Activated T-helper 1 cell treated with anti-CD3 and anti-CD28 coated beads, Interleukin-12 subunit alpha, Interleukin-12 subunit beta, Interleukin-2, Interleukin-4 antibody, amounts not matched to agents 30 ng/mL and 10 ng/mL and 1 ng/mL, durations not matched to agents 14 hours and 24 hours and 36 hours (primary cell): ENCODE measurements at places on chromosomes 3 and 15.

DNA sequence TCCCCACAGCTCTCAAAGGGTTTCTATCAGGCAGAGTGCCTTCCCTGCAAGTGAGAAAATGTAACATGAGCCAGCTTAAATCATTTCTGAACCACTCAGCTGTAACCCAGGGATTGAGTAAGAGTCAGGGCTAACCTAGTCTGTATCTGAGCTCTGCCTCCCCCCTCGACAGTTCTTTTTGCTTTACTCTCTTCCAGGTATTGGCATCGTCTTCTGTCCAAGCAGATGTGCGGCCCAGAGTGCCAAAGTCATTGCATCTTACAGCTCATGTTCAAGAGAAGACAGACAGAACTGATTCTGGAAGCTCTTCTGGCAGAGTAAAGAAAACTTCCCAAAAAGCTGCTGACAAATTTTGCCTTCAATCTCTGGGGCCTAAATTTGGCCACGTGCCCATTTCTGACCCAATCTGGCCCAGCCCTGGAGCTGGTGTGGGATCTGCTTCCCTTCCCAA lies 74.8 kb downstream of the ABHD5 start:
- no peak overlapping the region for H3K4me3 ChIP-seq
- H3K27ac ChIP-seq = no peak overlapping the region
- H3K36me3 ChIP-seq = no peaks in the 10 kb centered on the region
- peaks cover 28% of the 10 kb centered on the region for H3K27me3 ChIP-seq
- no peak for DNase-seq

- H3K36me3 ChIP-seq = no peaks in the 10 kb centered on the region
- H3K27ac ChIP-seq = no peak overlapping the region
- H3K4me1 ChIP-seq = no peaks in the 10 kb centered on the region
- H3K27me3 ChIP-seq = peaks cover 2% of the 10 kb centered on the region
- no peak for DNase-seq
Observed at GRCh38 chr3:181823716-181824115, 112.0 kb downstream of the SOX2 start.

DNA sequence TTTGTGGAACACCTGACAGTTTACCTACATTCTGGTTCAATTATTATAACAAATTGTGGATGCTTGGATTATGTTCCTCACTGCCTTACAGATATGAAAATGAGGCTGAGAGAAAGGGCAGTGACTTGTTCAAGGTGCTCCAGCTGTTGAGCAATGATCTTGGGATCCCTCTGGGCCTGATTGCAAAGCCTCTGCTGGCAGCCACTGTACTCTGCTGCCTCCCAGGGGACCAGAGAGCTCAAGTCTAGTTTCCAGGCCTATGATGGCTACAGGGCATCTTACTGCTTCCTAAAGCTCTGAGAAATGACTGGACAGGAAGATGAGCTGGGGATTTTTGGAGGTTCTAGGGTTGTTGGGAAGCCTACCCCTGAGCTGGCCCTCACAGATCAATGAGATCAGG lies 2.3 kb upstream of the SHC4 start:
- H3K36me3 ChIP-seq = peaks cover 7% of the 10 kb centered on the region
- peaks cover 5% of the 10 kb centered on the region for H3K27me3 ChIP-seq
- peak overlapping the region; percentile 23 for H3K4me3 ChIP-seq
- no peak for DNase-seq
- H3K27ac ChIP-seq = peak overlapping the region; percentile 97
- H3K4me1 ChIP-seq = peaks cover 49% of the 10 kb centered on the region

- no peak overlapping the region for H3K27ac ChIP-seq
- DNase-seq = no peak
- H3K4me3 ChIP-seq = no peak overlapping the region
- H3K36me3 ChIP-seq = no peaks in the 10 kb centered on the region
Observed at GRCh38 chr3:115236496-115236895, 89.4 kb upstream of the ZBTB20 start.

DNA sequence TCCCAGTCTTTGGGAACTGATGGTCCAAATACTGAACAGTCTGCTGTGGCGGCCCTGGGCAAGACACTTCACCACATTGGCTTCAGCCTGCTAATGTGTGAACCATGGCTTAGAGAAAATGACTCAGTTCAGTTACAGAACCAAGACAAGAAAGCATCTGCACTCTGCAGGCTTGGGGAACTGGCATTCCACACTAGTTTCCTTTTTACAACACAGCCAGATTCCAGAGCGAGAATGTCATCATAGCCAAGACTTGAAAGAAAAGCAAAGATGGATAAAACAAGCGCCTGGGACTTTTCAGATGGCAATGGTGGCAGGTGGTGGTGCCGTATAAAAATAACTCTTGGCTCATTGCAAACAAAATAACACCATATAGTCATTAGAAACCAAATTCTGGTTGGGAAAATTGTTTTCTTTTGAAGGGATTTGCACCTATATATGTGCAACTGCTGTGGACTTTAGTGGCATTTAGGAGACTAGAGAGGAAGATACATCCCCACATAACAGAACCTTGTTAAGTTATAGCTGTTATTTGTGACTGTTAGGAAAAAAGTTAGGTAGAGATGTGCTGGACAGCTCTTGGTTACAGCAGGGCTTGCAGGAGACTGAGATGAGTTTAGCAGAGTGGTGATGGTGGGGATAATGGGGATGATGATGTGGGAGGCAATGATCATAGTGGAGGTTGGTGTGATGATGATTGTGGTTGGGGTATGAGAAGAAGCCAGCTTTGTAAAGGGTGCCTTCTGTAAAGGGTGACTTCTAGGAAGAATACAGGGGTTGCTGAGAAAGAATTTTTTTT lies 273.6 kb downstream of the THRB start:
- no peak for DNase-seq
- no peaks in the 10 kb centered on the region for H3K4me1 ChIP-seq
- H3K36me3 ChIP-seq = no peaks in the 10 kb centered on the region

- H3K27me3 ChIP-seq = no peaks in the 10 kb centered on the region
- H3K4me1 ChIP-seq = no peaks in the 10 kb centered on the region
- no peak overlapping the region for H3K27ac ChIP-seq
- H3K4me3 ChIP-seq = no peak overlapping the region
Observed at GRCh38 chr3:69604735-69605450, 134.4 kb upstream of the MITF start.

- H3K4me1 ChIP-seq = no peaks in the 10 kb centered on the region
- no peaks in the 10 kb centered on the region for H3K27me3 ChIP-seq
- H3K27ac ChIP-seq = no peak overlapping the region
- no peak overlapping the region for H3K4me3 ChIP-seq
- no peak for DNase-seq
Observed at GRCh38 chr3:149284034-149284433, 49.4 kb downstream of the TM4SF18 start.

- H3K4me3 ChIP-seq = no peak overlapping the region
- H3K27ac ChIP-seq = no peak overlapping the region
- no peaks in the 10 kb centered on the region for H3K36me3 ChIP-seq
- peaks cover 13% of the 10 kb centered on the region for H3K27me3 ChIP-seq
Observed at GRCh38 chr15:39887832-39888231, 32.2 kb downstream of the GPR176 start.

DNA sequence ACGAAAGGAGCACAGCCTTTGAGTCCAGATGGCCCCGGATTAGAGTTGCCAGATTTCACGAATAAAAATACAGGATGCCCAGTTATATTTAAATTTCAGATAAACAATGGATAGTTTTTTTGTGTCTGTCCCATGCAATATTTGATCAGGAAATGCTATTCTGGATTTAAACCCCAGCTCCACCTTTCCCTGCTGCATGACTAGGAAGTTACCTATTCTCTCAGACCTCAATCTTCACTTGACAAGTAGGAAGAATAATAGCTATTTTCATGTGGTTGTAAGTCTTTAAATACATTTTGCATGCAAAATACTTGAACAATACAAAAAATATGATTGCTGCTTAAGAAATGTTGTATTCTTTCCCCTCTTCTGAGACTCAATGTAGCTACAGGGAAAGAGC lies 125.3 kb upstream of the P2RY1 start:
- no peaks in the 10 kb centered on the region for H3K36me3 ChIP-seq
- no peak for DNase-seq
- H3K27ac ChIP-seq = no peak overlapping the region

DNA sequence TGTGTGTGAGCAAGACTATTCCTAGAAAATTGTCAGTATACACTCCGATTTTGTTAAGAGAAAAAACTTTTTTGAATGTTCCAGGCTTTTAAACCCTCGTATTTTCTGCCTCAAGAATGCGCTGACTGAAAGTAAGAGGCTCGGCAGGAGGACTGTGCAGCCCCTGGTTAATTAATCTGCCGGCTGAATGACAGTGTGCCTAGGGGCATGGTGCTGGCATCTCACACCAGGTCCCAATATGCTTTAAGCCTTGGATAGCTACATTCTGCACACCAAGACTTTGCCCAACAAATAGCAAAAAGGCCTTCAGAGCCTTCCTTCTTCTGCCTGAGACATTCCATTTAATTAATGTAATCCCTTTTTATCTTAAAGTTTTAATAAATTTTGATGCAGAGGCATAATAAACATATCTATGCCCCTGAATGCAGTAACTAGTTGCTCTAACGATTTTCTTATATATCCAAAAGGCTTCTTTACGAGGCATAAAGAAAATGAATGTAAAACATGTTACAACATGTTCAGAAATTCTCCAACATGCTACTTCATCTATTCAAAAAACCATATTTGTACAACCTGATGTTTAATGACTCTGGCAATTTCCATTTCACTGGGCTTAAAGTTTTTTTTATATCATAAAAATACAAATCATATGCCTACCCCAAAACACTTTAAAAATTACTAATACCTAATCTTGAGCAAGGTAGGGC lies 37.9 kb downstream of the DPH6 start:
- no peak for DNase-seq
- H3K36me3 ChIP-seq = no peaks in the 10 kb centered on the region
- no peak overlapping the region for H3K27ac ChIP-seq
- no peaks in the 10 kb centered on the region for H3K27me3 ChIP-seq

- no peak overlapping the region for H3K27ac ChIP-seq
- no peaks in the 10 kb centered on the region for H3K27me3 ChIP-seq
- no peak for DNase-seq
- H3K4me1 ChIP-seq = peaks cover 14% of the 10 kb centered on the region
Observed at GRCh38 chr15:98878862-98879261, 128.7 kb downstream of the PGPEP1L start.

DNA sequence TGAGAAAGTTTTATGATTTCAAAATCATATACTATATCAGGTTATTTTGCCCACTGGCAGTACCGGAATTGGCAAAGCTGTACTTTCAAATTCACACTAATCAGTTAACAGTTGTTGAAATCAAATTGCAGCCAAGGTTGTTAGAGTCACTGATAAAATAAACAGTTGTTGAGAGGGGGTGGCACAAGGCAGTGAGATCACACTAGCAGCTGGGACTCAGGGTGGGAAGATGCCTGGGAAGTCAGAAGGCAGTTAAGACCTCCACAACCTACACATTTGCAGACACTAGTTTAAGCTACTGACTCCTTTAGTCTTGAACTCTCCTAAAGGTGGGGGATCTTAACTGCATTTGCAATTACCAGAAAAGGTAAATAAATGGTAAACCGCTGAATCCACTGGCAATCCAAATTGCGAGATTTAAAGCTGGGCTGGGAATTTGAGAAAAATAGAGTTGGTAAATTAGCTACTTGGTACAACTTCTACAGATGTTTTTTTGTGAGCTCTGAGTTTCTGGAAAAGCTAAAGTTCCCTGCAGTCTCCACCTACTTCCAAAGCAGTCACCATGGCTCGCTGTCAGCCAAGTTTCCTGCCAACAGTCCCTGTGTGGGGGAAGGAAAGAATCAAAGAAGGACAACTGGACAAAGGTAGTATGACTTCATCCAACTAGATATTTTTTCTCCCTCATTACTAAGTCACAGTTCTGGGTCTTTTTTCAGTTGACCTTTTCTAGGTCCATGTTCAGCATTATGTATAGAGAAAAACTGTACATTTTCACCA lies 105.7 kb downstream of the ZNF385D start:
- no peak overlapping the region for H3K27ac ChIP-seq
- H3K4me1 ChIP-seq = no peaks in the 10 kb centered on the region
- no peak overlapping the region for H3K4me3 ChIP-seq
- DNase-seq = no peak

GRCh38 chr3:171791692-171792076 lies 18.6 kb downstream of the PLD1 start:
- no peak overlapping the region for H3K4me3 ChIP-seq
- no peak overlapping the region for H3K27ac ChIP-seq
- no peaks in the 10 kb centered on the region for H3K4me1 ChIP-seq
- H3K27me3 ChIP-seq = no peaks in the 10 kb centered on the region

- H3K4me3 ChIP-seq = no peak overlapping the region
- peaks cover 2% of the 10 kb centered on the region for H3K27me3 ChIP-seq
- H3K27ac ChIP-seq = no peak overlapping the region
- peaks cover 4% of the 10 kb centered on the region for H3K4me1 ChIP-seq
Observed at GRCh38 chr15:64749167-64749566, 26.2 kb downstream of the RBPMS2 start.

GRCh38 chr3:158522221-158523136 lies 48.5 kb upstream of the MLF1 start:
- no peaks in the 10 kb centered on the region for H3K27me3 ChIP-seq
- no peaks in the 10 kb centered on the region for H3K36me3 ChIP-seq
- H3K4me3 ChIP-seq = no peak overlapping the region
- H3K27ac ChIP-seq = no peak overlapping the region
- no peaks in the 10 kb centered on the region for H3K4me1 ChIP-seq
- DNase-seq = no peak

DNA sequence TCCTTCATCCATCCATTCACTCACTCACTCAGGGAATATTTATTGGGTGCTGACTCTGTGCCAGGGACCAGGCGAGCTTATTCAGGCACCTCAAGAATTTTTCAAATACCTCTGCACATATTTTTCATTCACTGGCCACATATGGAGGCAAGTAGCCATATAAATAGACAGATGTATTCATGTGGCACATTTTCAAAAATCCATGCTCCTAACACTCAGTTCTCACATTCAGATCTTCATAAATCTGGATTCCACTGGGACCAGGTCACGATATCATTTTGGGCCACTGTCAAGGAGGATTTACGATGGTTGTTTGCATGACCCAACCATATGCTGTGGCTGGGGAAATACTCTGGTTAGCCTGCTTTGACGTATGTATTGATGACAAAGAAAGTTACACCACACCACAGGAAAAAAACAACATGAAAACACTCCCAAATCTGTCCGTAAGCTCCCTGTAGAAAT lies 241.8 kb upstream of the LRTM1 start:
- H3K4me1 ChIP-seq = no peaks in the 10 kb centered on the region
- H3K27me3 ChIP-seq = no peaks in the 10 kb centered on the region
- no peak overlapping the region for H3K27ac ChIP-seq
- H3K4me3 ChIP-seq = no peak overlapping the region

DNA sequence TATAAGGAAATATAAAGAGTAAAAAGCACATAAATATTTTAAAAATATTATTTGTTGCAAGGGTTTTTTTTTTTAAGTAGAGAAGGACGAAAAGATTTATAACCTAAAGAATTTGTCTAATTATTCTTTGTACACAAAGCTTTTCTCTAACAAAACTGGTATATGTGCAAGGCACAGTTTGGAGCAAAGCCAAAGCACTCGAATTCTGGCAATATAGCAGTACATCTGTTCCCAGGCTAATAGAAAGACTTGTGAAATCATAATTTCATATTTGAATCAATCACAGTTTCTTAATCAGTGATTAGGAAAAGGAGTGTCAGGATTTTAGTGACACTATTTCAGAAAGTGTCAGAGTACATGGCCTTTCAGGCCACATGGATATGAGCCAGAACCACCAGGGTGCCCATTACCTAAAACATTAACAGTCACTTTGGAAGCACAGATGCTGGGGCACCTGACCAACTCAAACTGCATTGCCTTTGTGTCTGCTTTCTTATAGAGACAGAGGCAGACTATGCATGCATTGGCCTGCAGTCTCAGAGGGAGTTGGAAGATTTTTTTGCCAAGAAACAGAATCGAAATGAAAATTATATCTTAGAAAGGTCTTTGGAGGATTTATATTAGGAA lies 651.8 kb upstream of the SGO1 start:
- H3K4me1 ChIP-seq = no peaks in the 10 kb centered on the region
- no peaks in the 10 kb centered on the region for H3K27me3 ChIP-seq
- no peaks in the 10 kb centered on the region for H3K36me3 ChIP-seq
- no peak overlapping the region for H3K27ac ChIP-seq
